ENCODE measurements at places on chromosomes 4 and X. TPM values are rescaled to one million over a fixed set of nuclear protein-coding genes. Genes with fewer than 3 reads are reported as not detected.

DNA sequence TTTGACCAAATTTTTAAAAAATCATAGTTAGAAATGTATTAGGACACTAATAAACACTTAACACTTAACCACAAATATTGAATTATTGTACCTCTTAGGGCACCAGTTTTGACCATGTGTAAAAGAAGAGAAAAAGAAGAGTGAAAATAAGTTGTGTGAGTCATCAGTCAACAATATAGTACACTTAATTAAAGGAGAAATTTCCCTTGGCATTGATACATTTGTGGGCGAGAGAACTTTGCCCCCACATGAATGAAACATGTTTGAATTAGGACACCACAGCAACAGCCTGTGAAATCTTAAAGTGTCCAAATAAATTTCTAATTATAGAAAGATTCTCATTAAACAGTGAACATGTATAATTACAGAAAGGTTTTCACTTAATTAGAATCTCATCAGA, 1292.8 kb upstream of the TENM3 start:
- DNase-seq: no peak

GRCh38 chrX:34300871-34301270, 168.8 kb upstream of the FAM47A start:
- DNase-seq: no peak

Gene DUSP21
- not detected for polyA plus RNA-seq

- no peak for DNase-seq
Measured at GRCh38 chrX:32370456-32371205, 840.7 kb downstream of the DMD start.

DNA sequence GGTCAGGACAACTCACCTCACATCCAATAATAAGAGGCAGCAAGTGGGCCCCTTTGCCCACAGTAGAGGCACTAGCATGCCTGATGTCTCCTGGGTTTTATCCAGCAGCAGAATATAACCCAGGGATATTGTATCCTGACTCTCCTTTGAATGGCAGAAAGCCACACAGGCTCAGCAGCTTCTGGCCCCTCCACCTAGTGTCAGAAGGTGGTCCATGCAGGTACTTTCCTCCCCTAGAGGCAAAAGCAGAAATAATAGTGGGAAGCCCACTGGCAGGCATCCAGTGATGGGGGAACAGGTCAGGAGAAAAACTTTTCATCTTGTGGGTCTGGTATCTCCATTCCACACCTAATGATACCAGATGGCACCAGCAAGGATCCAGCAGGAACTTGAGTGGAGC, 75.5 kb upstream of the IRS4 start:
- DNase-seq: no peak

DNA sequence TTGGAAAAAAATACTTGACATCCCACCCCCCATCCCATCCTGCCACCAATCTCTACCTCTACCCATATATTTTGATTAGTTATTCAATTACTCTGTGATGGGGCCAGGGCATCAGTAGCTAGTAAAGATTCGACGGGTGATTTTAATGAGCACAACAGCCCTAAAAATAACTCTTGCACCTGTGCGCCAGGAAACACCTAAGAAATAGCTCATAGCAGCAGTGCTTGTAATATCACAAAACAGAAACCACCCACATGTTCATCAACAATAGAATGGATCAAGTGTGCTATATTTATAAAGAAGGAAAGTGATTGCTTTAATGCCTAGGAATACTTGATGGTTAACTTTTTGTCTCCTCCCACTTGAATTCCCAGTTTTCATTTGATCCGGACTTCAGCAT, 225.6 kb upstream of the LCORL start:
- no peak for DNase-seq

Gene SMIM10
- 12.3 TPM for polyA plus RNA-seq

DNA sequence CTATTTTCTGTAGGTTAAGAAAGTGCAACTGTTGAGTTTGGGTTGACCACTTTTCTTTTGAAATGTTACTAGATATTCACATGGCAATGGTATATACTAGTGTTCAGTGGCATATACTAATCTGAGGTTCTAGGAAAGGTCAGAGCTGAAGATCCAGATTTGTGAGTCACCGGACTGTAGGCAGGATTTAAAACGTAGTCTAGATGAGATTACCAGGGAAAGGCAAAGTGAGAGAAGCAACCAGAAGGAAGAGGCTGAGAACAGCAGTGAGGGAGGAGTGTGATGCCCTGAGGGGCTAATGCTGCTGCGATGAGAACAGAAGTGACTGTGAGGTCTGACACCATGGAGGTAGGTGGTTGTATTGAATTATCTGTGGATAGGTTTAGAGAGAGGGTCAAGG, 9.7 kb upstream of the PLA2G12A start:
- no peak for DNase-seq

DNA sequence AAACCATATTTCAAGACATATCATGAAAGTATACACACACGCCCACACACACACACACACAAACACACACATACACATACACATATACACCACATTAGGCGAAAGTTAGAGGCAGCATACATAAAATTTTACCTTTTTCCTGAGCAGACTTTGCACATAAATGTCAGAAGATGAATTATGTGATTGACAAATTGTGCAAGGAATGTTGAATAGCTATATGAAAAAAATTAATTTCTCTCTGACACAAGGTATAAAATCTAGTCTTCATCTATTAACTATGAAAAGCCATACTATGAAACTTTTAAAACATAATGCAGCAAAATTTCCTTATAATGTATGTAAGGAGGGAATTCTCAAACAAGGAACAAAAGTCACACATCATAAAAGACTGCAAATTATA, 24.4 kb downstream of the FSTL5 start:
- DNase-seq: no peak

Gene XG
- 0.56 TPM for polyA plus RNA-seq

Gene MAGEA8
- 0.14 TPM for polyA plus RNA-seq

Gene JCHAIN
- 0.54 TPM for polyA plus RNA-seq

DNA sequence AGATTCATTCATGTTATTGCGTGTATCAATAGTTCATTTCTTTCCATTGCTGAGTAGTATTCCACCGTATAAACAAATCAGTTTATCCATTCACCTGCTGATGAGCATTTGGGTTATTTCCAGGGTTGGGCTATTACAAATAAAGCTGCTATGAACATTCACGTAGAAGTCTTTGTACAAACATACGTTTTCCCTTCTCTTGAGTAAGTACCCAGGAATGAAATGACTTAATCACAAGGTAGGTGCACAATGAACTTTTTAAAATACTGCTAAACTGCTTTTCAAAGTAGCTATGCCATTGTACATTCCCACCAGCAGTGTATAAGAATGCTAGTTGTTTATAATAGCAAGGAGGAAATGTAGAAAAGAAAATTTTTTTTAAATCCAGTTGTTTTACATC, 35.9 kb downstream of the SYTL4 start:
- DNase-seq: no peak

- DNase-seq: no peak
Measured at GRCh38 chr4:99790796-99791617, 25.6 kb upstream of the DAPP1 start.

Gene IL3RA
- polyA plus RNA-seq: 11.2 TPM

DNA sequence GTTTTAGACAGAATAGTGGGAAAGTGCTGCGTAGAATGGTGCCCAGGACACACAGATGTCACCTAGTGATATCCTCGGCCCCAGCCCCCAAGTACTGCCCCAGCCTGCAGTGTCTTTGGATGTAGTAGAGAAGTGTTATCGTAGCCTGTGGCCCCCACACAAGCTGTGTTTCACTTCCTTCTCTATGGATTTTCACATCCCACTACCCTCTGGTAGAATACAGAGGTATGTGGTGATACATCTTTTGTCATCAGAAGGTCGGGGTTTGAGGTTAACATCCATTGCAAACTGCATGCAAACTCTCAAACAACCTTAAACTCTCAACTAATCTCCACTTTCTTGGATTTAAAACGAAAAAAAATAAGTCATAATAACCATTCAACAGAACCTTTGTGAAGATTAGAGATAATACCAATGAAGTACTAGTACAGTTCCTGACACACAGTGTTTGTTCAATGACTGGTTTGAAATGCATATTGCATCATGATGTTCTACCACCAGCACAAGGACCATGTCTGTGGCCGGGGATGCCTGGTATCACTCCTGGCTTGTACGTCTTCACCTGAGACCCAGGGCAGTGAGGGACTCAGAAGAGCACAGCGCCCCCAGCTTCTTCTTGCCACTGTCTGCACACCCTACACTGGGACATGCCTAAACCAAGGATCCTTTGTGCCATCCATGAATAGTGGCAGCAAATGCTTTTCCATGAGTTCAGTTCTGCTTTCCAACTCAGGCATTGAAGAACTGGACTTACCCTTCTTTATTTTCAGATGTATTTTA, 267.3 kb downstream of the DCTD start:
- no peak for DNase-seq

Gene NXF3
- 0.05 TPM for polyA plus RNA-seq

DNA sequence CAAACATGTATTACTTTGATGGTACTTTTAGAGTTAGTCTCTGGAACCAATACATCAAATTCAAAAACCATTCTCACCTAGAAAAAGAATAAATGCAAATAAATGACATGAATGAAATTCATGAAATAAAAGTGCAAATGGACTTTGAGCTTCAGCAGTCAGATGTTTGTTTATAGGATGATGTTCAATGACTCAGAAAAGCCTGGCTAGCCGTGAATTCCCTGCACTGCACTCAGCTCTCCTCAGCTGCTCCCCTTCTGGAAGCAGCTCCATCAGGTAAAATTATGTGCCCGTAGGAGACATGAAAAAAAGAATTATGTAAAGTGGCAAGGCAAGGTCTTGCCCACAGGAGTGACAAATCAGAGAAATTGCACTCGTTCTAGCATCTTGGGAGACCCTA, 390.6 kb downstream of the GPM6A start:
- DNase-seq: no peak

- DNase-seq: no peak
Measured at GRCh38 chr4:71680706-71681105, 103.2 kb downstream of the GC start.

- DNase-seq: no peak
Measured at GRCh38 chr4:142909908-142910307, 63.8 kb upstream of the INPP4B start.

DNA sequence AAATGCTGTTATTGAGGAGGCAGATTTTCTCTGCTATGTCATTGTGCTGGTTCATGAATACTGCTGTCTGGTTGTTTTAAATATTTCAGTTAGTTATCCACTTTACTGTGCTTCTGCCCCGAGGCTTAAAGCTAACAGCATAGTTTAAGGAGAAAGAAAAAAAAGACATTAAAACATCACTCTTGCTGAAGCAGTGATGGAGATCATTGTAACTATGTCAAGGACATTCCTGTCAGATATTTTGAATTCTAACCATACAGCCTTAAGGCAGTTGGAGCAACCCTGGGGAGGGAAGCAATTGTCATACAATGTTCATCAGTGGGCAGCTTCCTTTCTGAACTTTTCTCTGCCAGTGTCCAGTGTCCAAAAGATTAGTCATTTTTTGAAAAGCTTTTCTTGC, 199.0 kb upstream of the DDX53 start:
- DNase-seq: no peak

Gene XKRX
- 0.33 TPM for polyA plus RNA-seq

- no peak for DNase-seq
Measured at GRCh38 chr4:100823066-100823992, 305.5 kb upstream of the EMCN start.

- DNase-seq: no peak
Measured at GRCh38 chrX:15616531-15616930, 15.8 kb upstream of the ACE2 start.

DNA sequence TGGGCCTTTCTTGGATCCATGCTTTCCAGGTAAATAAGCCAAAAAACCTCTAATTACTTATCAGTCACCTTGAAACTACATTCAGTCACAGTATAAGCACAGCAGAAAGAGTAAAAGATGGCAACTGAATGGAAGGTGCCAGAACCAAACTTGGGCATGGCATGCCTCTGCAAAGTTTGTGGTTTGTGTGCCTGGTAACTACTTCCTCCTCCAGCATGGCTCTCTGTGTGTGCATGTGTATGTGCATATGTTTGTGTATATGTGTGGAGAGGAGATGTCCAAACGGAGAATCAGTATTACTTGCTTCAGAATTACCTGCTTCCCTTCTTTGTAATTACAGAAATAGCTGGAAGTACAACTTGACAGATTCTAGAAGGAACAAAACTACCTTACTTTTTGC, 67.5 kb downstream of the AGTR2 start:
- no peak for DNase-seq

DNA sequence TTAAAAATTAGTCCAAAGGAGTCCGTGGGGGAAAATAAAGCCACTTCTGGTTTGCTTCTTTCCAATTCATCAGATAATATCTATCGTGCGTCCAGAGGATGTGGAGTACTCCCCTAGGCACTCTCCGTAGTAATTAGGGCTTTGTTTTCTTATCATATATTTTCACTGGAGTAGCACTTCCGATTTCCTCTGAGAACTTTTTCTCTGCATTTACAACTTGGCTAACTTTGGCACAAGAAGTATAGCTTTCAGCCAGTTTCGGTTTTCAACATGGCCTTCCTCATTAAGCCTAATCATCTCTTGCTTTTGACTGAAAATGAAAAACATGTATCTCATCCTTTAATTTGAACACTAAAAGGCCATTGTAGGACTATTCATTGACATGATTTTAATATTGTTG, 80.5 kb downstream of the CASP3 start:
- no peak for DNase-seq

Measured in right renal pelvis (tissue), 4 donors.